ENCODE measurements at places on chromosomes 7 and 10. TPM values are rescaled to one million over a fixed set of nuclear protein-coding genes. Genes with fewer than 3 reads are reported as not detected.

SPDYE2B gene
- 0.58 TPM for polyA plus RNA-seq

TEX36 gene
- polyA plus RNA-seq, result not detected

VIPR2 gene
- 2.6 TPM for polyA plus RNA-seq

ZNF503 gene
- polyA plus RNA-seq, result 55.4 TPM

TSC22D4 gene
- polyA plus RNA-seq, result 35.0 TPM

PAOX gene
- 6.2 TPM for polyA plus RNA-seq

ZNF239 gene
- polyA plus RNA-seq, result 13.6 TPM

PRTFDC1 gene
- 48.3 TPM for polyA plus RNA-seq

TAS2R41 gene
- polyA plus RNA-seq, result not detected

VIM gene
- 1,324 TPM for polyA plus RNA-seq

DNAH11 gene
- 1.6 TPM for polyA plus RNA-seq

ASIC3 gene
- 1.1 TPM for polyA plus RNA-seq

CNNM1 gene
- polyA plus RNA-seq, result 1.9 TPM

UTF1 gene
- polyA plus RNA-seq, result not detected

R3HCC1L gene
- polyA plus RNA-seq, result 25.0 TPM

CROT gene
- 30.8 TPM for polyA plus RNA-seq

NPFFR1 gene
- 0.12 TPM for polyA plus RNA-seq

PPP1R17 gene
- not detected for polyA plus RNA-seq

CYP3A5 gene
- 1.00 TPM for polyA plus RNA-seq

ZFAND4 gene
- polyA plus RNA-seq, result 13.4 TPM

RASSF4 gene
- polyA plus RNA-seq, result 34.6 TPM

KLF6 gene
- polyA plus RNA-seq, result 45.5 TPM

UCN3 gene
- polyA plus RNA-seq, result 2.4 TPM

GARIN1A gene
- polyA plus RNA-seq, result 1.4 TPM

NEUROG3 gene
- polyA plus RNA-seq, result not detected

PAX4 gene
- not detected for polyA plus RNA-seq

HABP2 gene
- polyA plus RNA-seq, result 0.41 TPM

ADAM12 gene
- polyA plus RNA-seq, result 26.1 TPM

UPK3BL2 gene
- polyA plus RNA-seq, result 5.0 TPM

HMX2 gene
- polyA plus RNA-seq, result 1.6 TPM

CDK13 gene
- polyA plus RNA-seq, result 66.1 TPM

HMX3 gene
- polyA plus RNA-seq, result not detected

HYAL4 gene
- polyA plus RNA-seq, result not detected

GDF10 gene
- polyA plus RNA-seq, result 1.6 TPM

FBXL13 gene
- 2.8 TPM for polyA plus RNA-seq

MPP7 gene
- 9.5 TPM for polyA plus RNA-seq

FAM107B gene
- 120 TPM for polyA plus RNA-seq

AKR1C2 gene
- polyA plus RNA-seq, result 8.6 TPM

EBF3 gene
- polyA plus RNA-seq, result 1.1 TPM

CALHM1 gene
- 0.07 TPM for polyA plus RNA-seq

DYDC1 gene
- polyA plus RNA-seq, result 0.37 TPM

CTAGE8 gene
- 9.4 TPM for polyA plus RNA-seq

GRM8 gene
- polyA plus RNA-seq, result 12.6 TPM

HOXA13 gene
- polyA plus RNA-seq, result 0.06 TPM

BCAP29 gene
- polyA plus RNA-seq, result 55.3 TPM

NRCAM gene
- 16.7 TPM for polyA plus RNA-seq

FRAT1 gene
- 4.0 TPM for polyA plus RNA-seq

ENTPD7 gene
- polyA plus RNA-seq, result 21.0 TPM
